ENCODE measurements at places on chromosomes 1 and 21.

DNA sequence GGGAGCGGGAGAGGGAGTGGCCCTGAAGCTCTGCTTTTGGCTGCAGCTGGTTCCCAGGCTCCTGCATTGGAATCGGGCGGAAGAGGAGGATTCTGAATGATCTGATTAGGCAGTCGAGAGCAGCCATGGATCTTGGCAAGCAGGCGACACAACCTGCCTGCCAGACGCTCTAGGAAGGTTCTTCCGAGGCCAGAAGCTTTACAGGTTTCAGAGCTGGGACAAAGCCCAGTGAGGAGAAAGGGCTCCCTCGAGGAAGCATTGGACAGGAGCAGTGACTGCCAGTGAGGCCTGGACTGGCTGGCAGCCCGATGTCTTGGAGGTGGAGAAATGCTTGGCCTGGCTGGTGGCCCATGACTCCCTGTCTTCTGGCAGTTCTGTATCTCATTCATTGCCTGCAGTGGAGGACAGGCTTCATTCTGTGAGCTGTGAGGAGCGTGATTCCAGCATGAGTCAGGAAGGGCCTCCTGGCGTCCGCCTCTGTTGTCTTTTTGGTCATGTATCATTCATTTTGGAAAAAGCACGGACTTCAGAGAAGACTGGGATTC is 132.7 kb upstream of the IPO9 start:
- no peak for DNase-seq

- no peak for DNase-seq
Observed at GRCh38 chr1:224679606-224680005, 63.5 kb downstream of the CNIH3 start.

- no peak for DNase-seq
Observed at GRCh38 chr1:13607002-13607401, 23.4 kb downstream of the PDPN start.

- no peak for DNase-seq
Observed at GRCh38 chr1:44293761-44294315, 61.2 kb downstream of the ERI3 start.

GRCh38 chr1:48978413-48978812 is 201.7 kb upstream of the BEND5 start:
- DNase-seq, result no peak

- DNase-seq, result no peak
Observed at GRCh38 chr1:21308847-21309652, 18.8 kb upstream of the ECE1 start.

DNA sequence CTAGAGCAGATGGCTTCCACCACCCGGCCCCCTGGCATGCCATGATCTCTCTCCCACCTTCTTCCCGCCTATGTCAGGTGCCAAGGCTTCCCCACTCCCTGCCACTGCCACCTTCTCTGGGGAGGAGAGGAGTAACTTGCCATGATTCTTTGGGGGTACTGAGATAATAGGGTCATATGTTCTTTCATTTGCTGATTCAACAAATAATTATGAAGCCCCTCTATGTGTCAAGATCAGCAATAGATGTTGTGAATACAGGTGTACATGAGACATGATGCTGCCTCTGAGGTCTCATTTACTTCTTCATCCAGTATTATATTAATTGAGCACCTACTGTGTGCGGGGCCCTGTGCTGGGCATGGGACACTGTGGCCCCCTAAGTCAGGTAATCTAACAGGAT is 6.0 kb upstream of the VWA5B1 start:
- no peak for DNase-seq

DNA sequence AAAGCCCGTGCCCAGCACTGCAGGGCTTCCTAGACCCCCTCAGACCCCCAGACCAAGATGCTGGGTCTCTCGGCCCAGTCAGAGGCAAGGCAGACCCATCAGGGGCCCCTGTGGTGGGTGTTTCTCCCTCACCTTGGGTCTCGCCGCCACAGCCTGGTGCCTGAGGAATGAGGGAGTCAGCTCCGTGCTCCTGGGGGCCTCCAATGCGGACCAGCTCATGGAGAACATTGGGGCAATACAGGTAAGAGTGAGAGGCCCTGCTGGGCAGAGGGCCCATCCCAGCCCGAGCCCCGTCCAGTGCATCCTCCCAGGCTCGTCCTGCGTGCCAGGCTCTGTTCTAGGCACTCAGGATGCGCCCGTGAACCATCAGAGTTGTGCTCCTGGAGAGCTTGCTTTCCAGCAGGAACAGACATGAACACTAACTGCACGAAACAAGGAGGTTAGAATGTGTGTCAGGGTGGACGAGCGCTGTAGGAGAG is 51.5 kb downstream of the KCNAB2 start:
- no peak for DNase-seq

GRCh38 chr1:220901881-220902280 is 22.6 kb downstream of the HLX start:
- no peak for DNase-seq

- no peak for DNase-seq
Observed at GRCh38 chr1:74969566-74970135, 164.5 kb upstream of the LHX8 start.

- no peak for DNase-seq
Observed at GRCh38 chr1:204692325-204692840, 6.8 kb upstream of the LRRN2 start.

DNA sequence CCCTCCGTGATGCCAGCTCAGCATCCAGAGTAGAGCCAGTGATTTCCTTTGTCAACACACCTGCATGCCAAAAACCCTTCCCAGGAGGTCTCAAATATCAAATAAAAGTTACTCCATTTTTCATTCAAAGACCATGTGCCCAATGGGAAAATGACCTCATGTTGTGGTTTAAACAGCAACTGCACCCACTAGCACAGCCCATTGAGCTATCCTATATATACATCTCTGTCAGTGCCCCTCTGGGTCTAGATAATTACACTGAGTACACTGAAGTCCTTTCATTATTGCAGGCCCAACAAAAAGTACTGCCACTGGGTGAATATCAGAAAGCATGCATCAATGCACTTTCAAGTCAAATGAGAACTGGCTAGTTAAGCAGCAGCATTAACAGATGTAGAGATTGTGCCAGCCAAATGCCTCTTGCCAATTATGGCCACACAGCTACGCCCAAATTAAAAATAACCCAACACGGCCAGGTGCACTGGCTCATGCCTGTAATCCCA is 117.7 kb downstream of the SLC45A1 start:
- no peak for DNase-seq

GRCh38 chr1:171664976-171665375 is 12.5 kb upstream of the MYOC start:
- no peak for DNase-seq

GRCh38 chr1:65179148-65179547 is 31.1 kb downstream of the AK4 start:
- DNase-seq, result no peak

DNA sequence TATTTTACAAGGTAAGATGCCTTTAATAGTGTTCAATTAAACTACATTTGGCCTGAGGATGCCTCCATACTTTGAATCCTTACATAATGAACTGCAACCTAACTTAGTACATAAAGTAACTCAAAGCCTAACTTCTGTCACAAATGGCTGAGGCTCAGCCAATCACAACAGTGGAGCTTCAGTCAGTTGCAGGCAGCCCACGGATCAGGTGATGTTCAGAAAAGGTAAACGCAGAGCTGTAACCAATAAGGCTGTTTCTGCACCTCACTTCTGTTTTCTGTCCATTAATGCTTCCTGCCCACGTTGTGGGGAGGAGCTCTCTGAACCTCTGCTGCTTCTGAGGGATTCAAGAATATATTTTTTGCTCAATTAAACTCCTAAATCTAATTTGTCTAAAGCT is 94.8 kb upstream of the KIAA0040 start:
- DNase-seq, result peak; percentile 14

DNA sequence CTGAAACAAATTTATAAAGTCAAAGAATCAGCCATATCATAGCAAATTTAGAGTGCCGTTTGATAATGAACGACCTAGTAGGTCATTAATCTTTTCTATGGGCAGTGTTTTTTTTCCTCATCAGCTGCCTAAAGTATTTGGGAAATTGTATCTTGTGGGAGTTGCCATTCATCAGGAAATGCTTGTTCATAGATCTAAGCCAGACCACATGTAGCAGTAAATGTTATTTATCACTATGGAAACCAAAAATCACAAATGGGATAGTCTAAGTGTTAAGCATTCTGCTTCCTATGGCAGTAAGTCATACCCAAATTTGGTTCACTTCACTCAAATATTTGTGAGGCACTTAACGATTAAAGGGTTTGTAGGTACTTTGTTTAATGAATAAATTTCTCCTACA is 52.9 kb downstream of the LRRC8D start:
- DNase-seq, result no peak

- no peak for DNase-seq
Observed at GRCh38 chr21:32867597-32867996, 96.0 kb upstream of the PAXBP1 start.

DNA sequence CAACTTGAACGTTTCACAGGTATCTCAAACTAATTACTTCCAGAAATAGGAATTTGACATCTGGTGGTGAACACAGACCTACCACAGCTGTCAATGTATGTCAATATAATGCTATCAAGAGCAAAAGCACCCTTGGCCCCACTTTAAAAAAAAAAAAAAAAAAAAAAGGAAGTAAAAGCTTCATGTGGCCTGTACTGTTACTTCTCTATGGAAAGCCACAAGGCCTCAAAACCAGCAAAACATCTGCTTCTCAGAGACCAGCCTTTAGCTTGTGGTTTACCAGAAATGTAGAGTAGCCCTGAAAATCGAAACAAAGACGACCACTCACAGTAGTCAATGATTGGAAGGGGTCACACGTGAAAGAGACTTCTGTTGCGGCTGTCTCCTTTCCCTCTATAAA is 109.6 kb downstream of the SLC45A1 start:
- DNase-seq, result peak; percentile 29

DNA sequence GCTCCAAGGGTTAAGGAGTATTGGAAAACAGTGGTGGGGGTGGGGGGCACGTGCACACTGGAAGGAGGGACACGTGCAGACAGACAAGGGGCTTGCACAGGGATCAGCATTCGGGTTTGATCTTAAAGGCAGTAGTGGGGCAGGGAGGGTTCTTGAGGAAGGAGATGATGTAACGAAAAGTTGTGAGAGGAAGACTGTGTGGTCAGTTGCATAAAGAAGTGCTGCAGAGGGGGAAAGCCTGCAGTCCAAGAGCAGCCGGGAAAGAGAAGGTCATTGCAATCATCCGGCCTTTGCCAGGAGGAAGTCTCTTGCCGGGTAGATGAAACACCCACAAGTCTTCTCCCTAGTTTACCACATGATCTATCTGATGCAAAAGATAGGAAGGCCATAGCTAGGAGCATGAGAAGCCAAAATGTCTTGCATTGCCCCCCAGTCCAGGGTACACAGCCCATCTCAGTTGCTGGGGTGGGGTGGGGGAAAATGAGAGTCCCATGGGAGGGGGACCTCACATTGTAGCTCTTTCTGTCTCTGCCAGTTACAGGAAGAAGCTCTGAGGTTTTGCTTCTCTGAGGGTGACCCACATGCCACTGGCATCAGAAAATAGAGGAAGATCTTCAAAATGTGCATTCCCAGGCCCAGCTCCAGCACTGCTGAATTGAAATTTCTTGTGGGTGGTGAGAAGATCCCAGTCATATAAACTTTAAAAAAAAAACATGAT is 202.5 kb upstream of the RAB4A start:
- DNase-seq, result no peak

DNA sequence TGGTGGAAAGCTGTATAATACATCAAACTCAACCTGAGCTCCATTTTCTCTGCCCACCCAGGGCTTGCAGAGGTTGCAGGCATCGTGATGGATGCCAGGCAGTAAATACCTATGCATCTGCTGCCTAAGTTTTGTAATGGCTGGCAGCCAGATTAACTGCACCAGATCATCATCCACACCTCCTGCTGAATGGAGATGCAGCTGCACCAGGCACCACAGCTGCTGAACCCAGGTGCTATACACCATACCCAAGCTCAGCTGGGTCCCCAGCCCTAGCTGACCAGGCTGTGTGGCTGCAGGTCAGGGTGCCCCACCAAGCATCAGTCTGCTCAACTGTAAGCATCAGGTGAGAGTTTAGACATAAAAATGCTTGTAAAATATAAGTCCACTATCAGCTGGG is 6.7 kb upstream of the SNAPIN start:
- no peak for DNase-seq

- no peak for DNase-seq
Observed at GRCh38 chr21:26377111-26377694, 195.9 kb downstream of the CYYR1 start.

DNA sequence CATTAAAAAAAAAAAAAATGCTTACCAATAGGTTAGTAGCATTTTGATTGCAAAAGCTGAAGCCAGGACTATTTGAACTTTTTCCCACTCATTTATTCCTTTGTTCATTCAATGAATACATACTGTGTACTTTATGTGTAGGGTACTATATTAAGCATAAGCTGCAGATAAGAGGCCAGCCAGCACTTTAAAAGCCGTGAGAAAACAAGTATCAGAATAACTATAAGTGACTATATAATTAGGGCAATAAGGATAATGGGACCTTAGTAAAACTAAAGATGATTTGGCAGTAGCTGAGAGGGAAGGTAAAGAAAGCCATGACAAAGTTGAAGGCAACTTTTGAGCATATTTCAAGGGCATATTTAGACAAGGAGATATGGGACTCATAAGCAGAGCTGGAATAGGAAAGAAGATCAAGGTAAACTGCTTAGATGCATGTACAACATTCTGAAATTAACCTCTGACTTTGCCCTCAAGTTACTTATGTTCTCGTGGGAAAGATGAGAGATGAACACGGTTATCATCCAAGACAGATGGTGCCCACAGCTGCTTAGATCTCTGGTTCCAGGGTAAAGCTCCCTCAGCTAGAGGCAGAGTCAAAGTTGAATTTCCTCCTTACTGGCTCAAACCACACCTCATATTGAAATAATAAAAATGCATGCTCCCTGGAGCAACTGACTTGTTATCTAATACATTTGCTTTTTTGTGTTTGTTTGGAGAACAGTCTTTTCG is 44.0 kb upstream of the FMO2 start:
- DNase-seq, result no peak

GRCh38 chr1:72690871-72691270 is 408.5 kb upstream of the NEGR1 start:
- DNase-seq, result no peak

DNA sequence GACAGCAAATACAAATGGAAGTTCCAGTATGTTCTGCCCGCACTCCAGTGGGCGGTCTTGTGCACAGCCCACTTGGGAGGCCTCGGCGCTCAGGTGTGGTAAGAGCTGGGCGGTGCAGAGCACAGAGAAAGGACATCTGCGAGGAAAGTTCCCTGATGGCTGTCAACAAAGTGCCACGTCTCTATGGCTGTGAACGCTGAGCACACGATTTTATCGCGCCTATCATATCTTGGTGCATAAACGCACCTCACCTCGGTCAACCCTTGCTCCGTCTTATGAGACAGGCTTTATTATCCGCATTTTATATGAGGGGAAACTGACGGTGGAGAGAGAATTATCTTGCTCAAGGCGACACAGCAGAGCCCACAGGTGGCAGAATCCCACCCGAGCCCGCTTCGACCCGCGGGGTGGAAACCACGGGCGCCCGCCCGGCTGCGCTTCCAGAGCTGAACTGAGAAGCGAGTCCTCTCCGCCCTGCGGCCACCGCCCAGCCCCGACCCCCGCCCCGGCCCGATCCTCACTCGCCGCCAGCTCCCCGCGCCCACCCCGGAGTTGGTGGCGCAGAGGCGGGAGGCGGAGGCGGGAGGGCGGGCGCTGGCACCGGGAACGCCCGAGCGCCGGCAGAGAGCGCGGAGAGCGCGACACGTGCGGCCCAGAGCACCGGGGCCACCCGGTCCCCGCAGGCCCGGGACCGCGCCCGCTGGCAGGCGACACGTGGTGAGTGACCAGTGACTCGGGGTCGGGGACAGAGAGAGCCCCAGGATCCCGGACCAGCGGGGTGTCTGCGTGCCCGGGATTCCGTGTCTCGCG is at the start of gene IL12RB2:
Gene IL12RB2, plus strand, starts transcription at position 623 of the 810 bp plus-strand sequence. CDS start 12,496 bp downstream, outside the sequence.
- DNase-seq, result no peak

- no peak for DNase-seq
Observed at GRCh38 chr1:9341301-9341845, 48.7 kb downstream of the SPSB1 start.

Data from CD8-positive, alpha-beta T cell (primary cell).